ENCODE measurements at places on chromosomes 3 and 15.

- DNase-seq, result no peak
Observed at GRCh38 chr3:181932039-181932438, 220.3 kb downstream of the SOX2 start.

- no peak for DNase-seq
Observed at GRCh38 chr3:139281096-139281495, 62.7 kb upstream of the MRPS22 start.

GRCh38 chr15:42802168-42802567, 65.2 kb upstream of the CDAN1 start:
- no peak for DNase-seq

- no peak for DNase-seq
Observed at GRCh38 chr3:101720851-101721840, 3.3 kb upstream of the CEP97 start.

DNA sequence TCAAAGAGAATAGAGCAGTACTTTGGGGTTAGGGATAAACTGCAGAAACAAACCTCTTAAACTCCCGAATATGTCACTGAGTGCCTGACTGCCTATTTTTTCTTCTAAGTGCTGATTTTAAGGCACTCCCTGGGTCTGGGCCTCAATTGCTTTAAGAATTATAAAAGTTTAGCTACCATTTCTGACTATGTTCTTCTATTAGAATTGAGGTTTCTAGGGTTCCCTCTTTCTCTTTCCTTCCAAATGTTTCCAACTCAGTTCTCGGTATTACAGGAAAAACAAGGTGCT, 28.9 kb downstream of the PLS1 start:
- DNase-seq, result no peak

GRCh38 chr15:84598993-84599392, 1.8 kb upstream of the ZSCAN2 start:
- DNase-seq, result no peak

GRCh38 chr3:48599077-48599501, 4.0 kb upstream of the COL7A1 start:
- no peak for DNase-seq

DNA sequence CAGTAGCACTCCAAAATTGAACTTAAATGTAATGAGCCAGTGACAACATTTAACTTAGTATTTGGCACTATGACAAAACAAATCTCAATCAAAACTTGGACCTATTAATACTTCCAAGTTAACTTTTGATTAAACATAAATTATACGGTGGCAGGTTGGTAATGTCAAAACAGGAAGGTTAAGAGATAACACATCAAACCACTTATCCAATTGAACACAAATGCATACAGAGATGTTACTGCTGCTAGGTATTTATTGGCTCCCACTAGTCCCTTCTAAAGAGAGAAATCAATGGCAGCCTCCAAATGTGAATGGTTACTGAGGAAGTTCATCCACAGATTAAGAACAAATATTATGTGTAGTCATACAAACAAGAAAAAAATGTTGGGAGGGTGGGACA, 1.8 kb downstream of the GSK3B start:
- DNase-seq, result no peak

- no peak for DNase-seq
Observed at GRCh38 chr3:38267662-38268061, 2.0 kb downstream of the SLC22A13 start.

DNA sequence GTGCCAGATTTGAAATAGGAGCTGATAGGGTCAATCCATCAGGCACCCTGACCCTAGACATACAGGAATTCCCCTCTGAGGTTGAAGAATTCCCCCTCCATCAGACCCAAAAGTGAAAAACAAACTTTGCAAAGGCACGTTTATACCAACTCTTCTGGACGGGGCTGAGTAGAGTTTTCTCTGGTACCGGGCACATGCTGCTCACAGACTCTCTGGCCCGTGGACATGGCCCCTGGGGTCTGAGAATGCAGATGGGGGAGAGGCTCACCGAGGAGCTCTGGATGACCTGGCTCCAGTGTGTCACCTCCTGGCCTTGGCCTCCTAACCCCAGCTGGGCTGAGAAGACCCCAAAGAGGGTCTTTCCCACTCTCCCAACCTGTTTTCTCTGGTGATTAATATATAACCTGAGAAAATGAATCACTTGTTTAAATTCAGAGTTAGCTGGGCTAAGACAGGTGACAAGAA, 11.2 kb upstream of the LIPC start:
- no peak for DNase-seq

GRCh38 chr3:178680489-178680888, 144.3 kb downstream of the KCNMB2 start:
- DNase-seq, result no peak

DNA sequence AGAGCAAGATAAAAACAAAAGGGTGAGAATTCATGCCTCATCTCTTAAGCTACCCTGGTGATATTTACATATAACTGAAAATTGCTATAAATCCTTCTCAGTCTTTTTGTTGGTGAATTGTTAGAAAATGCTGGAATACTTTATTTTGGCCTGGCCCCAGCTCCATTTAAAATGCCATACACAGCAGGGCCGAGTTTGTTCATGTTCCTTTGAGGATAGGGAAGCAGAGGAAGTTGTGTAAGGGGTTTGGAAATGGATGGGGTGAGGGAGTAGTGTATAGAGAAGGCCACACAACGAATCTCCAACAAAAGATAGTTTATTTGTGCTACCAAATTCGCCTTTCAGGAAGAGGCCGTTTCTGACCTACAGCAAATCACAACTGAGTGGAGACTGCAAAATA, 78.6 kb upstream of the ADAMTS9 start:
- DNase-seq, result no peak

DNA sequence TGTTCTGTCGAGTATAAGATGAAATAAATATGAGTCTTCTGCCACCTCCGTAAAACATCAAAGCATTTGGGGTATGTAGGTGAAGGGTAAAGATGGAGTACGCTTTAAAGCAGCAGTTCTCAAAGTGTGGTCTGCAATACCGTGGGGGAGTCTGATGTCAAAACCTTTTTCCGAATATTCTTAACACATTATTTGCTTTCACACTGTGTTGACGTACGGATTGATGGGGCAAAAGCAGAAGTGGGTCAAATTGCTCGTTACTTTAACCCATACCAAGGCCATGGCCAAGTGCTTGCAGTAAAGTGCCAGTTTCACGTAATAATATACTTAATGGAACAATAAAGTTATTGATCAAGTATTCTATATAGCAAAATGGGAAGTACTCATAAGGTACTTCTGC, 36.3 kb downstream of the PAK2 start:
- DNase-seq, result no peak

GRCh38 chr3:30621576-30621975, 15.2 kb downstream of the TGFBR2 start:
- no peak for DNase-seq

GRCh38 chr3:125117631-125118191, 61.9 kb upstream of the HEG1 start:
- DNase-seq, result no peak

DNA sequence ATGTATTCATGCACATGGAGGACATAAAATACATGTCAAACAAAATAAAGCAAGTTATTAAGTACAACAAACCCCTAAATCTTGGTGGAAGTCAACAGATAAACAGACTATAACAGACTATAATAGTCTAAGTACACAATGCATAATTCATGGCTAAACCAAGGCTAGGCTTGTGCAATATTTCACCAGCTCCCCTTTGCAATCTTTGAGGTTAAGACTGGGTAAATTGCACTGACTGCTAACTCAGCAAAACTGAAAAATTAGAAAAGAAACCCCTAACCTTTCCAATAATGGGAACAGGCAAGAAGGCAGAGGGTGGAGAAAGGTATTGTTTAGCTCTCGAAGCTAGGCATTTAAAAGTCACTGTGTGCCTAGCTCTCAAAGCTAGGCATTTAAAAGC, 304.9 kb upstream of the WNT5A start:
- DNase-seq, result no peak

- no peak for DNase-seq
Observed at GRCh38 chr15:38238311-38238710, 14.3 kb upstream of the SPRED1 start.

DNA sequence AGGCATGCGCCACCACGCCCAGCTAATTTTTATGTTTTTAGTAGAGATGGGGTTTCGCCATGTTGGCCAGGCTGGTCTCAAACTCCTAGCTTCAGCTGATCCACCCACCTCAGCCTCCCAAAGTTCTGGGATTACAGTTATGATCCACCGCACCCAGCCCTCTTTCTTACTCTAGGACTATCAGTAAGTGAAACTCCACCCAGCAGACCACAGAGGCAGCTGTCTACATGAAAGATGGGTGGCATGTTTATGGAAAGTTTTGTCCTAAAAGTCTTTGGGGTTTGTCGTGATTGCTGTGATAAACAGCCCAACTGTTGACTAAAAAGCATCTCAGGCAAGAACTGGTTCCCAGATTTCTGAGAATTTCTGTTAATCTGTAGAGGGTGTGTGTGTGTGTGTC, 10.9 kb downstream of the ARL6IP5 start:
- no peak for DNase-seq

- DNase-seq, result no peak
Observed at GRCh38 chr3:17187589-17188184, 302.9 kb downstream of the PLCL2 start.
